Left forelimb (tissue), 1 donor: ENCODE measurements at places on chromosomes 16 and 17.

- DNase-seq, result no peak
These were observed 729 bp downstream of the DDX28 start for GRCh38 chr16:68022278-68022727.

- DNase-seq, result no peak
These were observed 22.6 kb downstream of the RNF213 start for GRCh38 chr17:80283116-80283852.

DNA sequence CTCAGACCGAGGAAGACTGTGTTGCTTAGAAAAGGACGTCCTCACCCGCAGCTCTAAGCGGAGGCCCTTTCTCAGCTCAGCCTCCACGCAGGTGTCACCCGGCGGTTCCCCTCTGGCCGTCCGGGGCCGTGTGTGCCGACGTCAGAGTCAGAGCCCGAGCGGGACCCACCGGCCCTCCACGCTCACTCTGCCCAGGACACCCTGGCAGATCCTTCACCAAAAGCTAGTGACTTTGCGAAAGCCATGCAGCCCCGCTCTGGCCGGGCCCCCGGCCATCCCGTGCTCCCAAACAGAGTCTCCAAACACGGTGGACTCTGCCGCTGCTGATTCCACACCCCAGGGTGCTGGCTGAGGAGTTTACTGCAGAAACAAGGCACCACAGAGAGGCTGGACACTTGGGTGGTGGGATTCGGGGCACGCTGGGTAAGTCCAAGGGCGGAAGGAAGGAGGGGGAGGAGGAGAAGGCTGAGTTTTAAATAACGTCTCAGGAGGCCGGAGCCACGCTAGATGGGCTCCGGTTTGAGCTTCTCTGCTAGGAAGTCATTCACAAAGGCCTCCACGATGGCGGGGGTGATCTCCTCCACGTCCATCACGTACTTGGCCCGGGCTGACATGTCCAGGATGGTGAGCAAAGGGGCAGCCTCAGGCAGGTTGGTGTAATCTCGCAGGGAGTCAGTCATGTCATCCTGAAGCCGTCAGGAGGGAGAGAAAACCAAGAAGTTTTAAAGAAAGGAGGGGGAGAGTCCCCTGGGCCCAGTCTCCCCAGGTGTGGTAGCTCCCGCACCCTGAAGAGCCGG, 18.5 kb downstream of the MRM3 start:
- DNase-seq, result no peak

- no peak for DNase-seq
These were observed 190.7 kb upstream of the KCNJ16 start for GRCh38 chr17:69884356-69884755.

DNA sequence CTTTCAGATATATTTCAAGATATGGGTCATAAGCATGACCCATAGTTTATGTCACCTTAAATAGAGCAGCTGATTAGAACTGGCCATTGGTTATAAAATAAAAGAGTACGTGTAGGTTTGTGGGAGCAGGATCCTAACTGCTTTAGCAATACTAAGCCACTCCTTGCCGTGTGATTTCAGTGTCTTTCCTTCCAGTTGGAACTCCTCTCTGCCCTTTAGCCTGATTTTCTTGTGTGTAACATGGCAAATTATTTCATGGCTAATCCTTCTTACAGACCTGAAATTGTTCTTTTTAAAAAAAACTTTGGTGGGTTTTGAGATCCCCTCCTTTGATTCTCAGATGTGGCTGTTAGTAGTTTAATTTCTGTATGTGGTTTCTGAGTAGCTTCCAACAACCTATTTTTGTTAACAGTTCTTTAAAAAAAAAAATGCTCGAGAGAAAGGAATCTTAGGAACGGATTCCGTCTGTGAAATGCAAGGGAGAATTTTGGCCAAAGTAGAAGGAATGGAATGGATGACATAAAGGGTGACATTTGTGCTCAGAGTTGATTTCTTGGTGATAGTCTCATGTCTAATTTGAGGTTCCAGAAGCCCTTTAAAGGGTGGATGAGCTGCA, 39.9 kb downstream of the DHRS7B start:
- no peak for DNase-seq

DNA sequence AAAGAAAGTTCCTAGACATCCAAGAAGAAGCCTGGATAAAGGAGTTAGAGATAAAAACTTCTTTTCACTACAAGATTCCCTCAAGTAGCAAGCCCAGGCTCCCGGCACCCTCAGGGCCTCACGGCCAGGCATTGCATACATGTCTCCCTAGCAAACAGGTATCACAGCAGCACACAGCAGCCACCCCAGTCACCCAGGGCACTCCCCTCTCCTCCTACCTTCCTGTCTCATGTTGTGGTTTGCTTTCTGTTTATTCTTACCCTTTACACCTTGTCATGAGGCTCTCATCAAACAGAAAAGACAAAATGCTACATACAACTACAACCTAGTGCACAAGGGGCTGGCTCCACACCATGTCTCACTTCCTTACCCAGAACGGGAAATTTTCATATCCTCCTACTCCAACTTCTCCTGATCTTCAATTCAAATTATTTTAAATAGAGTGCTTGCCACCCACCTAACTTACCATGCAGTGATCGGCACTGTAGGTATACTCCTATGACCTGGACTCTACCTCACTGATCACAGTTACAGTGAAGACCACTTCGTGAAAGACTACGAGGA, 42.7 kb downstream of the XPO6 start:
- DNase-seq, result no peak

DNA sequence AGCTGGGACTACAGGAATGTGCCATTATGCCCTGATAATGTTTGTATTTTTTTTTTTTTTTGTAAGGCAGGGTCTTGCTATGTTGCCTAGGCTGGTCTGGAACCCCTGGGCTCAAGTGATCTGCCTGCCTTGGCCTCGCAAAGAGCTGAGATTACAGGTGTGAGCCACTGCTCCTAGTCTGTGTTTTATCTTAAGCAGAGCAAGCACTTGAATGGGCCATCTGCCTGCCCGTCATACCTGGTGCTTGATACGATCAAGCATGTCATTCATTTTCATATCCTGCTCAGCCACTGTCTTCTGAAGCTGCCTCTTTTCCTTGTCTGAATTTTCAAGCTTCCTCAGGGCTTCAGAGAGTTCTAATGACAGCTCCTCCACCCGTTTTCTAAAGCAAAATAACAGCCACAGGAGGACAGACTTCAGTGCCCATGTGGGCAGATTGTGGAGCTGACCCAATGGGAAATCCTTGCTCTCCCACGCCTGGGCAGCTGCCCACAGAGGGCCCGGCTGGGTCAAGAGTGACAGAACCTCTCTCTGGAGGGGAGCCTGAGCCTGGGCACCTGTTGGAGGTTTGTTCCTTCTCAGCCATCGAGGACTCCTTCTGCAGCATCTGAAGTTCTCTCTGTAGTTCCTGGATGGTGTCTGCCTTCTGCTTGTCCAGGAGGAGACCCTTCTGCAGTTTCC, 36.5 kb downstream of the DHX38 start:
- no peak for DNase-seq

- no peak for DNase-seq
These were observed 12.3 kb downstream of the CANT1 start for GRCh38 chr17:78997231-78997741.
